ENCODE measurements at places on chromosomes 7 and 10.

- no peak for DNase-seq
These were observed 120.9 kb upstream of the KAT6B start for GRCh38 chr10:74705358-74705980.

- DNase-seq, result no peak
These were observed at the start of gene CPN1 for GRCh38 chr10:100081075-100082001. TSS of gene CPN1 (minus strand) at chr10:100081869. CDS start at chr10:100081625, 244 bp downstream.

DNA sequence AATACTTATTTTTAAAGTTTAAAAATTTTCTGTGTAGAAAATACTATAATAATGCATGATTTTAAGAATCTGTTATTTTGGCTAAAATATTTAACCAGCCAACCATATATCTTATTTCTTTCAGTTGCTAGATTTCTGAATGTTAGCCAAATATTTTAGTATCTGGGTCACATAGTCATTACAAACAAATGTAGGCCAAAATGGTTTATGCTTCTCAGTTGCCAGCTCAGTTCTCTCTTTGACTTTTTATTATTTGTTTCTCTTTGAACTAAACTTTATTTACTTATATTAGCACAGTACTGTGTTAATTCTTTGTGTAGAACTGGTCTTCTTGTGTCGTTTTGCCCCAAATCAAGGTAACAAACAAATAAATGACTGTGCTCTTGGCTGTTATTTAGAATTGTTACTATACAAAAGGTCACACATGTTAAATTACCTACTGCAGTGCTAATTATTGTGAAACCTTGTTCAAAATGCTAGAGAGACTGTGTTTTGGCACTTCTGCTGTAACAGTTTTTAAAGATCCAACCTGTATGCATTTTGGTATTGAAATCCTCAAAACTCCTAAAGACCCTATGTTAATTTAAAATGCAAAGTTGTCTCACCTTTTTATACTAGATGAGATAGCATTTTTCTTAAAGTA is 39.8 kb downstream of the ZEB1 start:
- no peak for DNase-seq

- no peak for DNase-seq
These were observed 27.1 kb upstream of the LBX1 start for GRCh38 chr10:101256387-101256786.

GRCh38 chr7:148912758-148913541 is 28.9 kb upstream of the EZH2 start:
- no peak for DNase-seq

- DNase-seq, result no peak
These were observed 53.5 kb upstream of the SVIL start for GRCh38 chr10:29688230-29688661.

- no peak for DNase-seq
These were observed 189.9 kb downstream of the ZEB1 start for GRCh38 chr10:31508882-31509281.

- no peak for DNase-seq
These were observed 937.1 kb downstream of the REEP3 start for GRCh38 chr10:64458306-64458705.

DNA sequence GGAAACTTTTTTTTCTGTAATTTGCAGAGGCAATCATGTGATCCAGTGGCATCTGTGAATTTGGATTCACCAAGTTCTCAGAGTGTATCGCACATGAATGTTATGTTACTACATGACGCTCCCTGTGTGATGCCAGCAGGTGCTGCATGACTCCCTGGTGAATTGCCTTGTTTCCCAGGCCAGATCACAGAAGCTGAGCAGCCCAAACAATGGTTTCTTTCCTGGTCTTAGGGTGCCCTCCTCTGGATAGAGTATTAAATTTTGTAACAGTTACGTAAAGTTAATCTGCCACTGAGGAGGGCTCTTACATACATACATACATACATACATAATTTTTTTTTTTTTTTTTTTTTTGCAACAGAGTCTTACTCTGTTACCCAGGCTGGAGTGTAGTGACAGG is 3.6 kb downstream of the ZSCAN21 start:
- no peak for DNase-seq

DNA sequence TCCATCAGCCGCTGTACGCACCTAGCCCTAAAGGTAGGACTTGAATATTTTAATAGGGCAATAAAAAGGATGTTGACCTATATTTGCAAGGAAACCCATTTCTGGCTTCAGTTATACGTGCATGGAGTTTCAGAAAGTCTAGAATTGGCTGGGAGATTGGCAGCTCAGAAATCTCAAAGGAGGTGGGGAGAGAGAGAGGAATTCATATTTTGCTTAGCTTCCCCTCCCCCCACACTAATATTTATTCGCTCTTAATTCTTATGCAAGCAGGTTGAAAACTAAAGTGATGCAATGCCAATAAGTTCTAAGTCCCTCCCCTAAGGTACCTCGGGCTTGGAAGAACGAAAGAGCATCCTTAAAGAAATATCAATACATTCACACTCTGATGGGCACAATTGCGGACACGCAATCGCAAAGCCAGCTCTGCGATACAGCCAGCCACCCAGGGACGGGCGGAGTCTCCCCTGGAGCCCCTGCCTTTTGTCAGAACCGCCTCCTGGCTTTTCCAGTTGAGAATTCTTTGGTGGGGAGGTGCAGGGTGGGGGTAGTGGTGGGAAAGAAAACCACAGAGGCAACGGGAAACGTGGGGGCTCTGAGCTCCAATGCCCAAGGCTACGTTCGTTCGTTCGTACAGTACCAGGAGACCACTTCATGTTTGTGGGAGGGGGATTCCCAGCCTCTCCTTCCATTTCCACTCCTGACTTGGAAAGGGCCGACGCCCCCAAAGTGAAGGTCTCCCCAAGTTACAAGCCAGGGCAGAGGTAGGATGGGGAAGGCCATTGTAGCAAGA is 1.3 kb downstream of the SHH start:
- no peak for DNase-seq

GRCh38 chr7:157568106-157568769 is 231.4 kb downstream of the DNAJB6 start:
- DNase-seq, result no peak

- no peak for DNase-seq
These were observed 987.3 kb downstream of the CCSER2 start for GRCh38 chr10:85315657-85316056.

- peak; percentile 57 for DNase-seq
These were observed 59.8 kb downstream of the GRID1 start for GRCh38 chr10:86306628-86307278.

DNA sequence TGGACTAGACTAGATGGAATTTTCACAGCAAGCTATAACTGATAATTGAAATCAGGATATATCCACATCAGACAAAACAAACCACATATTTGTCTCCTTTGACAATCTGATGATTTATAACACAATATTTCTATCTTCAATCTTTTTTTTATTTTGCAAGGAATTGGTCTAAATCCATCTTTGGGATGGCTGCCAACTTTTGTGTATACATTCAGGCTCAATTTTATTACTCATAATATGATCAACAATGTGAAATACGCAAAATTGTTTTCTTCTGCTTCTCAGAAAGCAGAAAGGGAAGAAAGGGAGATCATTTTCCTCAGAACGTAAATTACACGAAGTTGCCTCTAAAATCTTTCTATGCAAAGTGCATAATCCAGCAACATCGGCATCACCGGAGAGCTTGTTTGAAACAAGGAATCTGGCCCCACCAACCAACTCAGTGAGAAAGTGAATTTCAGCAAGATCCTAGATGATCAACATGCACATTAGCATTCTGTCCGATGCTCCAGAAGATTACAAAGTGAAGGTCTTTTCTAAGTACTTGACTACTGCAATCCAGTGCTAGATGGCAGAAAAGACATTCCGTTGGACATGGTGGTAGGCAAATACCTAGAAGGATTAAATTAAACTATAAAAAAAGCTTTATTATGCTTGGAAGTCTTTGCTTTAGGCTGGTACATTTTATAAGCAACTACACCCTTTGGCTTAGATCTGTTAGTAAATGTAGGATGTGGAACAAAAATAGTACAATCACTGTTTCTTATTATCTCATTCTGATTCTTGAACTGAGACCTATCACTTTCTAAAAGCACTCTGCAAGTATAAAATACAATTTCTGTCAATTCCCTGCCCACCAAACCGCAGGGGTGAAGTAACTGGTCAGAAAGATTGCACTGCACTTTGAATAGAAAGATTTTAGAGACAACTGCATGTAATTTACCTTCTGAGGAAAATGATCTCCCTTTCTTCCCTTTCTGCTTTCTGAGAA is 126.4 kb upstream of the RSU1 start:
- no peak for DNase-seq

GRCh38 chr7:98679741-98680140 is 62.7 kb downstream of the NPTX2 start:
- no peak for DNase-seq

DNA sequence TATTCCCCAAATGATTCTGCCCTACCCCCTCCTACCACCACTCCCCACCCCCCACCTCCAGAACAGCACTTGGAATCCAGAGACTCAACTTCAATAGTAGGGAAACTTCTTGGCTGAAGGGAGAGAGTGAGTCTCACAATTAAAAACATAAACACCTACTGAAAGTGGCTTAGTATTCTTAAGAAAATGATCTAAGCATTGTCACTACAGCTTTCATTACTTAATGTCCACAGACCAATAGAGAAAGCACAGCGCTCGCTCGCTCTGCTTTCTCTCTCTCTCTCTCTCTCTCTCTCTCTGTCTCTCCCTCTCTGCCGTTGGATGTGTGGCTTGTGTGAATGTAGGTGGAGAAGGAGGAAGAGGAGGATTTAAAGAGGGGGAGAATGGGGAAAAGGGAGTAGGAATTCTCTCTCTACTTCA is 1.5 kb upstream of the SEMA3A start:
- no peak for DNase-seq

GRCh38 chr10:46309511-46310142 is 22.8 kb downstream of the ANTXRL start:
- DNase-seq, result no peak

GRCh38 chr10:53836638-53837037 is 964.4 kb downstream of the PCDH15 start:
- no peak for DNase-seq

GRCh38 chr10:3476640-3477448 is 304.3 kb upstream of the PITRM1 start:
- DNase-seq, result no peak

- no peak for DNase-seq
These were observed 94.2 kb downstream of the POLL start for GRCh38 chr10:101493782-101494281.

GRCh38 chr7:31003721-31004120 is 40.0 kb downstream of the GHRHR start:
- DNase-seq, result no peak

DNA sequence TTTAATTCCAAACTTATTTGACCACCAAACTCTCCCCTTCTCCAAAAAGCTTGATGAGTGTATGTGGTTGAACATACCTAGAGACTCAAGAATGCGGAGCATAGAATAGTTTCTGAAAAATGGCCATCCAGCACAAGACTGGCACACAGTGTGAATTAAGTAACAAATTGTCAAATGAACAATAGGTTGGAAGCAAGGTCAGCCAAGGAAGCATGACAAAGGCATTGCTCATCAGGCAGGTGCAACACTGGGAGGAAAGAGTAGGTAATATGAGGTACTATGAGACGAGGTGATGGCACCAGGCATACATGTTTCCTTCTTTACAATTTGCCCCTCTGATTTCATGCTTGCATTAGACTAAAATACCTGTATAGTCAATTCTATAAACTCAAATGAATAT is 73.7 kb downstream of the DKK1 start:
- no peak for DNase-seq

GRCh38 chr7:105493923-105494315 is 28.2 kb downstream of the PUS7 start:
- no peak for DNase-seq

DNA sequence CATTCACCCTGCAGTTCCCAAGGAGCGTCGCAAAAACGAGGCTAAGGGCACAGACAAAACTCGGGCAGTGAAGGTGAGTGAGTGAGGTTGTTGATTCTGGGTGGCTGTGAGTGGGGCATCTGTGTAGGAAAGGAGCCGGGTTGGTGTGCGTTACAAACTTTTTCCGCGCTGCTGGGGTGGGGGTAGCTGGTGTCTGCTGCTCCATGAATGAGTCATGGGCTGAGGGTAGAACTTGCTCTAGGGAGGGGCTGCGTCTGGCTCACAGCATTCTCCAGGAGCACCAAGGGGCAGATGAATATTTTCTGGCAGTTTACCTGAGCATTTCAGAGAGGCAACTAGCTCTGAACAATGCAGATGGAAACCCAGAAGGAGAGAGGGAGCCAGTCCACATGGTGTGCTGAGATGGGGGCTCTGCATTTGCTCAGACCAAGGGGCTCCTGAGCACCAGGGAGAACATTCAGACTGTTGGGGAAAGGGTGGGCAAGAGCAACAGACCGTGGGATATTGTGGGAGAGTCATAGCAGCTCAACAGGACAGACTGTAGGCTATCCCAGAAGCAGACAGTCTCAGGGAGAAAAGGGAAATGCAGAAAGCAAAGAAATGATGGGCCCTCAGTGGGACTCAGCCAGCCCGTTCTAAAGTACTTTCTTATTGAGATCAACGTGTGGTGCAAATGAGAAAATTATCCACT is 18.8 kb downstream of the NOBOX start:
- no peak for DNase-seq

DNA sequence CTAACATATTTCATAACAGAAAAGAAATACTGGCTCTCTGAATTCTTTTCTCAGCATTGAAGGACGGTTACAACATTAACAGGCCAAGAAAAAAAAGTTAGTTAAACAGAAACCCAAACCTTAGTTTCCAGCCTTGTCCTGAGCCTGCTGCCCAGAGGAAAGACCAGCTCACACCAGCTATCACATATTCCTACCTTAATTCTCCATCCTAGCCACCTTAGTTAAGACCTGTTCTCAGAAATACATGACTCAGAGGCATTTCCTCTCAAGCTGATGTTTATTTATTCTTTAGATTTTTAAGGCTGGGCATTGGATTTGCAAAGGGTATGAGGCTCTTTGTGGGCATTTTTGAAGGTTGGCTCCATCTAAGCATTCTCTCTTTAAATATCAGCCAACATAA is 34.3 kb upstream of the ADAM12 start:
- DNase-seq, result no peak

DNA sequence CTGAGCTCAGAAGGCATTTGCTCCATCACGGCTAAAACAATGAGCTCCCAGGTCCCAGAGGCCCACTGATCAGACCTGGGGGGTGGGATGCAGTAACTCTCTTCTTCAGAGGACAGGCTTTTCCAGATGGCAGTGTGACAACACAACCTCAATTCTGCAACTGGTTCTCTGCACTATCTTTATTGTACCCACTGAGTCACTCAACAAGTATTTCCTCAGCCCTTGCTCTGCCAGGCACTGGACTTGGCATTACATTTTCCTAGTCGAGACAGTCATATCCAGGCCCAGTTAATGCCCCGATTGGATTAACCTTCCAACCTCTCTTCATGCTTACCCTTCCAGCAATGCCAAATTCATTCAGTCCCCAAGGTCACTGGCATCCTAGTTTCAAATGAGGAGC is 72.6 kb downstream of the JAZF1 start:
- DNase-seq, result no peak
